ENCODE measurements at places on chromosomes 2 and 18.

DNA sequence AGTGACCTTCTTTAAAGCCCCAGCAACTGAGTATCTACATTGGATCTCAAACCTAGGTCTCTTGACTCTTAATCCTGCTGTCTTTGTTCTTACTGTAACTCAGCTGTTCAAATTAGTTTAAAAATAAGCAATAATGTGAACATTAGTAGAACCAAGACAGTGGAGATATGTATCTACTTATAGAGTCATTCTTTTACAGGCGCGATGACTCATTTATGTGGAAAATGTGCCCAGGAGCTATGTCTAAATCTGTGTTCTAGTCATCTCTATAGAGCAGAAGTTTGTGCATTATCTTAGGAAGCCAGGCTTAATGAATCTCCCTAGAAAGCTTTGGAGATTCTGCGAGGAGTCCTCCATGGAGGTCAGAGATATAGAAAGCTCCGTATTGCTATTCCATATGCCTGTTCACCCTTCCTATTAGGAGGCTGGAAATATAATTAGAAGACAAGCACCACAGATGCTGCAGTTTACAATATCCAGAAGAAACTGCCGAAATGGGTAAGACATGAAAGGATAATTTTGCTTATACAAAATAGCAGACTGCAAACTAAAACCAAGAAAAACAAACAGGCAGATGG, 211.6 kb downstream of the TRIB2 start:
- no peak for DNase-seq

- DNase-seq = no peak
These were observed 172.3 kb downstream of the INO80D start for GRCh38 chr2:205913668-205914067.

DNA sequence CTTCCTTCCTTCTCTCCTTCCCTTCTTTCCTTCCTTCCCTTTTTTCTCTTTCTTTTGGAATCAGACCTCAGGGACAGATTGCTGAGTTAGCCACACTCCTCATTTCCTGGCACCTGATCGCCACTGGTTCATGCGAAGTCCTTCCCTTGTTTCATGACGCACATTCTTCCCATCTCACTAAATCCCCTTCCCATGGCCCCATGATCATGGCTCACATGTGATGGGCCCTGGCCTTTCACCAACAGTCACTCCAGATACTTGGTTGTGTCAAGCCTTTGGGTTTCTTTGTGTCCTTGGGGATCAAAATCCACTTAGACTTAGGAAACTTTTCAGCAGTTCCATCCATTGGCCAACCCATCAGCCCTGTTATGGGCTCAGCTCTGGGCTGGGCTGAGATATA, 23.8 kb upstream of the ASPRV1 start:
- DNase-seq = no peak

GRCh38 chr2:118923371-118923770, 18.6 kb upstream of the MARCO start:
- no peak for DNase-seq

- no peak for DNase-seq
These were observed 31.4 kb upstream of the CD226 start for GRCh38 chr18:69978732-69979715.

DNA sequence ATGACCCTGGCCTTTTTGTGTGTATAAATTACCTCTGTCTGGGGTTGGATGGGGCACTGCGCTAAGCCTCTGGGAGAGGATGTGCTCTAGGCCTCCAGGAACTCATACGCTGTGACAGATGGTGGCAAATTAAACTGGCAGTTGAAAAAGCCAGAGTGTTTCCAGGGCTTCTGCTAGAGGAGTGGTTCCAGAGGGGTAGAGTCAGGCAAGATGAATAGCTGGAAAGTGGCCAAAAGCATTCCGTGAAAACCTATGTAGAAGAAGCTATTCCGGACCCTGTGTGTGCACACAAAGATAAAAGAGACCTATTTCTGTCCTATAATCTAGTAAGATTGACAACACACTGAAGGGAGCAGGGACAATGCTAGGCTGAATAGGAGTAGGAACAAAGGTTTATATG, 84.8 kb downstream of the ACTR3 start:
- DNase-seq = no peak

DNA sequence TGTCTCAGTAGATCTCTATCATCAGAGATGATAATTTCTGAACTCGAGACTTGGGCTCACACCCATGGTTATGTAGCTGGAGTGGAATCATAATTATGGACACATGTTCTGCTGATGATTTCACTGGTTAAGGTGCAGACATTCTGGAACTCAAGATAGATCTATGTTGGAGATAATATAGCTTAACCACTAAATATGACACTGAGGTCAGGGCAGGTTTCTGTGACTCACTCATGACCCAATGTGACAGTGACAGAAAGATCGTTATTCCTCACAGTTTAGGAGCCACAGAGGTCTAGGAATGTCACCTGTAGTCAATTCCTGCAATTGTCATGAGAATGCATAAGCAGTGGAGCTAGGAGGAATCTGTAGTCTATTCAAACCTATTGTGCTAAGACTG, 828.6 kb downstream of the TRIB2 start:
- DNase-seq = no peak

- DNase-seq = no peak
These were observed 32.0 kb downstream of the MGAT4A start for GRCh38 chr2:98698896-98699295.

DNA sequence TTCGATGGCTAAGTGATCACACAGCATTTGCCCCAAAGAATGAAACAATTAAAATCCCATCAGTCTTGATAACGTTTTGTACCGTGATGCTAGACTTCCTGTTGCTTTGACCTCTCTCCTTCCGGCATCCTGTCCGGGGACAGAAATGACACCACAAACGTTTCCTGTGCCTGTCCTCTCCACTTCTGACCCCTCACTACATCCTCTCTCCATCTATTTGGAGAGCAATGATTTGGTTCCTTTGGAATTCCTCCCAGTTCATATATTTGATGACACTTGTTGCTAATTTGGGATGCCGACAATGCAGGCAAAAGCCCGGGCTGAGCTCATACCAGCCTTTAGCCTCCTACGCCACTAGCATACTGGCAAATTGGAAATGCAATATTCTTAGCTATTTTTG, 151.2 kb upstream of the CCDC68 start:
- no peak for DNase-seq

DNA sequence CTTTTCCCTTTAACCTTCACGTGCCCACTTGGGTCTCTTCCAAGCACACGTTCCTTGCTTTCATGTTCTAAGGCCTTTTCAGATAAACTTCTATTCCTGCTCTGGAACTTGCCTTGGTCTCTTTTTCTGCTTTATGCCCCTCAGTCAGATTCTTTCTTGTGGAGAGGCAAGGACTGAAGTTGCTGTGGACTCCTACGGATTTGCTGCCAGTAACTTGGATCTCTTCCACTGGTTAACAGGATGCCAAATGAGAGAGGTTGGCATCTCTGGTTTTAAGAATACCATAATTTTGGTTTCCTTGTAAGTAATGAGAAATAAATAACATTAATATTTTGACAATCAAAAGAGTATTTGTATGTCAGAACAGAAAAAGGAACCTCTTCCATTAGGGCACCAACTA, 33.0 kb downstream of the COMMD1 start:
- no peak for DNase-seq

GRCh38 chr2:136219963-136220362, 102.0 kb upstream of the CXCR4 start:
- DNase-seq = no peak

- DNase-seq = no peak
These were observed 25.0 kb upstream of the RAPGEF4 start for GRCh38 chr2:172710584-172711047.

Data from LNCaP clone FGC (cell line).